ENCODE measurements at places on chromosomes 12 and 14.

DNA sequence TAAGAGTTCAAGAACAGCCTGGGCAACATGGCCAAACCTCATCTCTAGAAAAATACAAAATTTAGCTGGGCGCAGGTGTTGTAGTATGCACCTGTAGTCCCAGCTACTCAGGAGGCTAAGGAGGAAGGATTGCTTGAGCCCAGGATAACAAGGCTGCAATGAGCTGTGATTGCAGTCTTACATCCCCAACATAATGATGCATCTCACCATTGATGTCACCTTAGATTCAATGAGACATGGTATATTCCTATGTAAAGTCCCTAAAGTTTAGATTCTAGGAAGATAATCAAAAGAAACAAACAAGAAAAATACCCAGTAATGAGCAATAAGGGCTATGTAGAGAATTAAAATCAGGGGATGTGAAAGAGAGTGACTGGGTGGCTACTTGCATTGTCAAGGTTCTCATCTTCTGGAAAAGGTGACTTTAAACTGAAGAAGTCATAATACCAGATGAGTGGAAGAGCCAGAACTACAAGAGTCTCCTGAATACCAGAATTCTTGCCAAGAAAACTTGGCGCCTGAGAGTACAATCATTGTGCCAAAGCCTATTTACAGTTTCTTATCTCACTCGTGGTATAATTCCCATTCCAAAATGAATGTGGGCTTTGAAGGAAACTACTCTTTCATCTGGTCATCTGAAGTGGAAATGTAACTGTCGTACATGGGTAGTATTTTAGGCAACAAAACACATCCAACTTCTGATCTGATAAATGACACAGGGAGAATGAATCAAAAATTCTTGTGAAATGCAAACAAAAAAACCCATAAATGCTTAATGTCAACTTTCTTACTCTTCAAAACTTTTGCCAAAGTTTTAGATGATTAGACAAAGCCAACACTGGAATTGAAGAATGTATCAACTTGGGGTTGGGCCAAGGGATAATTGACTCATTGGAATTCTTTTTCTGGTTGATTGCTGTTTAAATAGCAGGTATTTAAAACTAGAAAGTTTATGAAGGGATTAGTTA is 81.1 kb upstream of the ST8SIA1 start:
- no peak for DNase-seq

- peak; percentile 37 for DNase-seq
Measured at GRCh38 chr12:12837025-12837812, 24.1 kb downstream of the DDX47 start.

- no peak for DNase-seq
Measured at GRCh38 chr12:89977405-89978085, 268.9 kb upstream of the ATP2B1 start.

- DNase-seq = no peak
Measured at GRCh38 chr14:65070471-65070976, 31.8 kb downstream of the MAX start.

- DNase-seq = no peak
Measured at GRCh38 chr12:67085699-67086098, 183.5 kb upstream of the CAND1 start.

DNA sequence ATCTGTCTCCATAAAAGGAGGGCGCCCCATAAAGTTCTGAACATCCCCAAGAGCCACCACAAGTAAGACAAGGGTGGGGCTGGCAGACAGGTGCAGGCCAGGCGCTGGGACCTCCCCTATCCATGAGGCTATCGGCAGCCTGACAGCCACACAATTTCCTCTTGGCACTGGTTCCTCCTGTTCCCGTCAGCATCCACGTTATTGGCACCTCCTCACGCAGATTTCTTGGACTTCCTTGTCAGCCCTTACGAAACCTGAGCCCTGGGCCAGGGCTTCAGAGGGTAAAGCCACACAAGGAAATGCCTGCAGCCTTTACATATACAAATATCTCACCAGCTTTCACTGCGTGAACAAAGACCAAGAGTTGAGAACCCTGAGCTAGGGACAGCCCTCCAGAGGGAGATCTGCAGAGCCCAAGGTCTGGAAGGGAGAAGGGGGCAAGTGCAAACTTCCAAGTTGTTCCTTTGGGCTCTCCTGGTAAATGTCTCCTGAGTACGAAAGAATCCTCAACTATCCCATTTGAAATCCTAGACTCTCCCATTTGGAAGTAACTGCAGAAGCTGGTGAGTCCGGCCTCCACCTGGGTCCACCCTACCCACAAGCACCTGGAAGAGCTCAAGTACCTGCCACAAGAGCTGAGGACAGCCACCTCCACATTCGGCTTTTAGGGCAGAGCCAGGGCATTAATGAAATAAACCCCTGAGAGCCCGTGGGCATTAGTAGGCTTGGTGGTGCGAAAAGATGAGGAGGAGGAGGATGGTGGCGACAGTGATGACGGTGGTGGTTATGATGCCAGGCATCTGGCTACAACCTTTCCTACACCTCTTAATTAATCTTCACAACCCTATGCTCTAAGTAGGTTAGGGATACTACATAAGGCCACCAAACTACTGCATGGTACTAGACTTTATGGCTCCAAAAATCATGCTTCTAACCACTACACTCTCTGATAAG is 5.5 kb upstream of the TC2N start:
- peak; percentile 70 for DNase-seq

DNA sequence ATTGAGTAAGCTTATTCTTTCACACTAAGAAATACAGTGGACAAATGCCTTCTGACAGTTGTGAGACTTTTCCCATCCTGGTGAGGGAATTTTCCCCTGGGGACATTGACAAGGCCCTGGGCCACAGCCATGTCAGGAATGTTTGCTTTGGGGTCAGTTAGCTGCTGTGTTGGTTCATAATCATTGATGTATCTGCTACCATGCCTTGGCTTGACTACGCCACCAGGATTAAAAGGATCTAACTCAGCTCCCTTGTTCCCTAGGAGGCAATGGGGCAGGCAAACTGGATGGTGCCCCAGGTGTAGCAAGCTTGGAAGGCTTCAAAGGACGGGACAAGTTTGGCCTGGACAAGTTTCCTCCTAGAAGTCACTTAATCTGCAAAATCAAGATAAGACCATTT is 3.1 kb upstream of the CCDC88C start:
- peak; percentile 5 for DNase-seq

GRCh38 chr12:47844264-47845019 is 24.7 kb upstream of the HDAC7 start:
- no peak for DNase-seq

DNA sequence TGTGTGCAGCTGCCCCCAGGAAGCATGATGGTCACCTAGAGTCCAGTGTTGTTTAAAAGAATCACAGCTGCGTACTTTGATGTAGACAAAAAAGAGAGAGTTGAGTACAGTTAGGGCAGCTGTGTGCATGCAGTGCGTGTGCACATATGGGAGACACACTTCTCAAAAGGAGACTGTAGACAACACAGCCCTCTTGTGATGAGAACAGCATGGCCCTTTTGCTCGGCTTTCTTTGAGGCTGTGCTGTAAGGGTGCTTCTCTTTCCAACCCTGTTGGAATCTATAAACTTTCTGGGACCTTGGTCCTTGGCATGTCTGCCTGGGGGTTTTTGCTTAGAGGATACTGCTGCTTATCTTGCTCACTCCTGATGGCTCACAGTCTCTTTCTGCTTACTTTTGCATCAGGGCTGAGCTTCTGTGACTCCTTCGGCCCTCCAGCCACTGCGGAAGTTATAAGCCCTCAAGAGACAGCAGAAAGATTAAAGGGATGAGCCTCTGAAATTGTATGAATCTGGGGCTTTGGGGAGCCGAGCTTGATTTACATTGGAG is 102.9 kb downstream of the DYRK2 start:
- no peak for DNase-seq

DNA sequence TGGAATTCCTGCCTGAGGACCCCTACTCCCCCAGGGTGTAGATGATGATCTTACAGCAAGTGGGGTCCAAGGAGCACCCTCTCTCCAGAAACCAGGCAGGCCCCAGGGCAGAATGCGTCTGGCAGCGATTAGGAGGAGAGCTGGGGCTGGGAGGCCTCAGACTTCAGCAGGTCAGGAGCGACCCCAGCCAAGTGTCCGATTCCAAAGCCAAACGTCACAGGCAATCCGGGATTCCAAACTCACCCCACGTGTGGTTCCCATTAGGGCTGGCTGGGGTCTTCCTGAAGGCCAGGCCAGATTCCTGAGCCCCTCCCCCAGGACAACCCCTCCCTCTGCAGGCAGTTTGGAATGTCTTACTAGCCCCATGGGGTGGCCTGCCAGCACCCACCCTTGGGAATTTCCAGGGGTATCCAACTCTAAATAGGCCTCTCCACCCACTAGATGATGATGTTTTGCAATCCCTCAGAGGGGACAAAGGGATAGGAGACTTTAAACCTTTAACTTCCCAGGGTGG is 17.3 kb upstream of the FIGNL2 start:
- no peak for DNase-seq

All from activated CD4-positive, alpha-beta T cell treated with anti-CD3 and anti-CD28 coated beads, Interleukin-2, amount 10 ng/mL, durations not matched to agents 7 days and 5 days (primary cell).